ENCODE measurements at places on chromosomes 4 and X.

- no peak for DNase-seq
These were observed 203.3 kb downstream of the MAPK10 start for GRCh38 chr4:86156531-86156930.

- DNase-seq, result no peak
These were observed 12.7 kb upstream of the STARD8 start for GRCh38 chrX:68634649-68635227.

- no peak for DNase-seq
These were observed 481.6 kb upstream of the FSTL5 start for GRCh38 chr4:162645381-162645780.

DNA sequence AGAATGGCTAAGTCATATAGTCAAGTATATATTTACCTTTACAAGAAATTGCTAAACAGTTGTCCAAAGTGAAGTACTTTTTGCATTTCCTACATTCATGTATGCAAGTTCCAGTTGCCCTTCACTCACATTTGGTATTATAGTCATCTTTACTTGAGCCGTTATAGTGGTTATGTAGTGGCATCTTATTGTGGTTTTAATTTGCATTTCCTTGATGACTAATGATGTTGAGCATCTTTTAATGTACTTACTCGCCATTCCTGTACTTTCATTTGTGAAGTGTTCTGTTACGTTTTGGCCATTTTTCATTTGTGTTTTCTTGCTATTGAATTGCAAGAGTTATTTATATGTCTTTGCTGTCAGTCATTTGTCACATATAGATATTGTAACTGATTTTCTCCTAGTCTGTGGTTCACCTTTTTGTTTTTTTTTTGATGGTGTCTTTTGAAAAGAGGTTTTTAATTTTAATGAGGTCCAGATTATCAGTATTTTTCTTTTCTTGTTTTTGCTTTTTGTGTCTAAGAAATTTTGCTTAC lies 27.6 kb downstream of the ARFIP1 start:
- DNase-seq, result no peak

- no peak for DNase-seq
These were observed 84.5 kb upstream of the UXT start for GRCh38 chrX:47743504-47743903.

GRCh38 chr4:173500841-173501591 lies 29.0 kb downstream of the HAND2 start:
- DNase-seq, result no peak

- DNase-seq, result no peak
These were observed 278.4 kb downstream of the CAMK2D start for GRCh38 chr4:113483131-113483530.

DNA sequence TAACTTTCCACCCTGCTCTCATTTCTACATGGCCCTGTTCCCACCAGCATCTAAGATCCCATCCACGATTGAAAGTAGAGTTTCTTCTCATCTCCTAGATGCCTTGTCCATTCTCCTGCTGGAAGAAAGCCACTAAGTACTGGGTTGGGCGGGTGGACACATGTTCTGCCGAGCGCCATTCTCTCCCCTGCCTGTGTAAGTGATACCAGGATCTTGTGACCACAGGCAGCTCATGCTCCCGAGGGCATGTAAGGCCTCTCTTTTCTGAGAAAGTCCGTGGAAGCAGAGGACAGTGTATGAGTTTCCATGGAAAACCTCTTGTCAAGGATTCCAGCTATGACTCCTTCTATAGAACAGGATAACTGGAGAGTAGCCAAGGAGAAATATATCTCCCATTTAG lies 3.3 kb upstream of the SLC25A4 start:
- DNase-seq, result peak; percentile 42

- no peak for DNase-seq
These were observed 6.4 kb downstream of the SLBP start for GRCh38 chr4:1705732-1706131.

- DNase-seq, result peak; percentile 91
These were observed 11.2 kb upstream of the SPARCL1 start for GRCh38 chr4:87540146-87541058.

GRCh38 chrX:115936008-115936407 lies 234.5 kb upstream of the AGTR2 start:
- DNase-seq, result no peak

GRCh38 chrX:23879380-23880090 lies 28.2 kb downstream of the APOO start:
- no peak for DNase-seq

- no peak for DNase-seq
These were observed 106.6 kb downstream of the CEP135 start for GRCh38 chr4:56055027-56055977.

DNA sequence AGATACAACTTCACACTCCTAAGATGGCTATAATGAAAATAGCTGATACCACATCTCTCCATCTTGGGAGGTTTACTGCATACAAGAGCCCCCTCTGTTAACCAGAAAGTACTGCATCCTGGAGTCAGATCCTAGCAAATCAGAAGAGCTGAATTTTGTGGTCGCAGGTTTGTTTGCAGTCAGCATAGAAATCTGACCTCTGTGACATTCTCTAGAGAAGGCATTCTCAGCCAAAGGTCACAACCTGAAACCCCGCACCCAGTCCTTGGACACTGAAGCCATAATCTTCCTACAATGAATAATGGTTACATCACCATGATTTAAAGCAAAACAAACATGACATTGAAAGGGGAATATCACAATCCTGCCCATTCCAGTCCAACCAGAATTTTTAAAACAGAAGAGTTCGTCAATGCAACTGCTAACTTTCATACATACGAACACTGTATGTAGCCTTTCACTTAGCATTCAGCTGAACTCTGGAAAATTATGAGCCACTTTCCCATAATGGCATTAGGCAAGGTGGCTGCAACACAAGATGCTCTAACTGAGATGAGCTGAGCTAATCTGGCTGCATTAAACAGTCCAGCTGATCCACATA lies 17.6 kb downstream of the HS6ST2 start:
- peak; percentile 13 for DNase-seq

GRCh38 chr4:166622425-166622977 lies 611.8 kb downstream of the SPOCK3 start:
- DNase-seq, result no peak

GRCh38 chrX:137194164-137194563 lies 160.4 kb upstream of the GPR101 start:
- DNase-seq, result peak; percentile 54

GRCh38 chr4:179543771-179544170 lies 2101.5 kb upstream of the AGA start:
- DNase-seq, result no peak

- DNase-seq, result peak; percentile 66
These were observed 88.3 kb downstream of the NHSL2 start for GRCh38 chrX:71998836-71999509.

- no peak for DNase-seq
These were observed 73.4 kb downstream of the FRMPD3 start for GRCh38 chrX:107522901-107523300.

GRCh38 chr4:138899999-138900398 lies 115.6 kb upstream of the NOCT start:
- no peak for DNase-seq

GRCh38 chrX:118807151-118808017 lies 16.2 kb upstream of the ZCCHC12 start:
- DNase-seq, result peak; percentile 44

DNA sequence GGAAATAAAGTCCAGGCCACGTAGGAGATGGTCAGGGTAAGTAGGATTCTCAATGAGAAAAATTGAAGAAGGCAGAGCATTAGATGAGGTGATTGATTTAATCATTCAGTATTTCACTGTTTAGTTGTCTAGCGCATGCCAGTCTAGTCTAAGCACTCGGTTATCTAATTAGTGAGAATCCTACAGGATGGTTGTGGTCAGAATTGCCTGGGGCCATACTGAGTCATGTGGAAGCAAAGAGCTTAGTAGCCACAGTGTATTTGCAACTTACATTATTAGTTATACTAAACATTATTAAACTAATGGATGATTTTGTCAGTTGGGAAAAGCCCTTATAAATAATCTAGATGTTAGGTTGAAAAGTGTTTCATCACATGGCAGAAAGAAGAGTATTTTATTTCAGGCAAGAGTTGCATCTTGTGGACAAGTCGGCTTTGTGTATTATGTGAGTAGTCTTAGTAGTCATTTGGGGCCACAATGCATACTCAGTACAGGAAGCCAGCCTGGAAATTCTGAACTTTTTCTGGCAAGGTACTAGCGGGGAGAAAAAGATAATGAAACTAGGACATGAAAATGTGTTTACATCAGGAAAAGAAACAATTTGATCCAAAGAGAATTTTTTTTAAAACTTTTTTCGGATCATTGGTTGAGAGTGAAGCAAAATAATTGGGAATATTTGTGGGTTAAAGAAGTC lies 31.9 kb downstream of the CPEB2 start:
- DNase-seq, result peak; percentile 34

- no peak for DNase-seq
These were observed 283.0 kb upstream of the BOD1L1 start for GRCh38 chr4:13910556-13910955.

- DNase-seq, result peak; percentile 9
These were observed 8.7 kb downstream of the EGF start for GRCh38 chr4:109921384-109921808.

DNA sequence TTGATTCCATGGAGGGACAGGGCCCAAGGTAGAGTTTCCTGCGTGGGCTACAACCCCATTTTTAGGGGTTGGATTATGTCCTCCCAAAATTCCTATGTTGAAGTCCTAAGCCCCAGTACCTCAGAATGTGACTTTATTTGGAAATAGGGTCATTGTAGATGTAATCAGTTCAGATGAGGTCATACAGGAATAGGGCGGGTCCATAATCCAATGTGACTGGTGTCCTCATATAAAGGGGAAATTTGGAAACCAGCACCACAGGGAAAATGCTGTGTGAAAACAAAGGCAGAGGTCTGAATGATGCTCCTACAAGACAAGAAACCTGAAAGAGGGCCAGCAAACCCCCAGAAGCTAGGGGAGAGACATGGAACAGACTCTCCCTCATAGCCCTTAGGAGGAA lies 31.1 kb upstream of the MAMLD1 start:
- no peak for DNase-seq

DNA sequence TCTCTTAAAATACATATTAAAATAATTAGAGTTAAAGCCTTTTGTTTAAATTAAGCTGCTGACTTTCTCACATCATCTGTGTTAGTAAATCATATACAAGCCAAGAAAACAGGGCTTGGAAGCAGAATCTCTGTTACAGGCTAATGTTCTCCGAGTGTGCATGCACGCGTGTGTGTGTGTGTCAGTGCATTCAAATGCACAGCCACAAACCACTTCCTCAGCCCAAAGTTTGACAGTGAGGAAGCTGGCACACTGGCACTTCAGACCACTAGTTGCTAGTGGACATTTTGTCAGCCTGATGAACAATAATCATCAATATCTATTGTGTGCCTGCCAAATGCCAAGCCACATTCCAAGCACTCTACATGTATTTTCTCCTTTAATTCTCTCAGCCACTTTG lies 5.6 kb downstream of the MAOB start:
- no peak for DNase-seq

All from SJCRH30 (cell line).